T follicular helper cell (primary cell): ENCODE measurements at places on chromosomes 2 and 18.

DNA sequence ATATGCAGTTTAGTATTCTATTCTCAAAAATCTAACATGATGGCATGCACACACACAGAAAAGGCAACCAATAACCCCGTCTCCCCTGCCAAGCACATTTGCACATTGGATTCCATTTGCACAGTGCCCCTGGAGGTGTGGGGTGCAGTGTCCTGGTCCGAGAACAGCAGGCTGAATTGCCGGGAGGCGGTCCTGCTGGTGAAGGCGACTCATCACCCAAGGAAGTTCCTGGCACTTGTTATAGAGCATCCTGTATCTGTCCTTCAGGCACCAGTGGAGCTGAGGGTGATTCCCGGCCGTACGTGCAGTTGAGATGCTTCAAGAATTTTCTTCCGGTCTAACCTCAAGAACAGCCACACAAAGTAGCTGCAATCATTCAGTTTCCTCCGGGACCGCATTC, 73.0 kb upstream of the RAB12 start:
- no peak for DNase-seq

DNA sequence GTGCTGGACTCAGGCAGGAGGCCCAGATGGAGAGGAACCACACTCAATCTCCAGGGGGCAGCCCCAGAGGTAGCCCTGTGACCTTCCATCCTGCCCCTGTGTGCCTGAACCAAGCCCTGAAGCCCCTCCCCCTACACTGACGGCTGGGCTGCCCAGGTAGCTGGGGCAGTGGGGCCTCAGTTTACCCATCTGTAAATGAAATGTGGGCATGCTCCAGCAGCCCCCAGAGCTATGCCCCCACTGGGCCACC, 15.8 kb downstream of the CROCC2 start:
- no peak for DNase-seq

DNA sequence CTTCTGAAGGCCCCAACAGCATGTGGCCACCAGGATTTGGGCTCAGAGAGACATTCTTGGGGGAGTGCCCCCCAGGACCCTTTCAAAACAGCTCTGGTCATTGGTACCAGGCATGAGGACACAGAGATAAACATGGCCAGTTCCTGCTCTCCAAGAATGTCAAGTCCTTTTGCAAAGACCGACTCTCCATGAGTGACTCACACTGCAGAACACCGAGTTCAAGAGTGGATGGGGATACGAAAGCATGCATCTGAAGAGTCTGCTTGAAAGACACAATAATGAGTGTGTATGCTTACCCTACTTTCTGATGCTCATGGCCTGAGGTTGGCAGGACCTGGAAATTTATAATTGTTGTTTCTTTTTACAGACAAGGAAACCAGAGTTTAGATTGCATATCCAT, 450.6 kb downstream of the TSN start:
- no peak for DNase-seq

DNA sequence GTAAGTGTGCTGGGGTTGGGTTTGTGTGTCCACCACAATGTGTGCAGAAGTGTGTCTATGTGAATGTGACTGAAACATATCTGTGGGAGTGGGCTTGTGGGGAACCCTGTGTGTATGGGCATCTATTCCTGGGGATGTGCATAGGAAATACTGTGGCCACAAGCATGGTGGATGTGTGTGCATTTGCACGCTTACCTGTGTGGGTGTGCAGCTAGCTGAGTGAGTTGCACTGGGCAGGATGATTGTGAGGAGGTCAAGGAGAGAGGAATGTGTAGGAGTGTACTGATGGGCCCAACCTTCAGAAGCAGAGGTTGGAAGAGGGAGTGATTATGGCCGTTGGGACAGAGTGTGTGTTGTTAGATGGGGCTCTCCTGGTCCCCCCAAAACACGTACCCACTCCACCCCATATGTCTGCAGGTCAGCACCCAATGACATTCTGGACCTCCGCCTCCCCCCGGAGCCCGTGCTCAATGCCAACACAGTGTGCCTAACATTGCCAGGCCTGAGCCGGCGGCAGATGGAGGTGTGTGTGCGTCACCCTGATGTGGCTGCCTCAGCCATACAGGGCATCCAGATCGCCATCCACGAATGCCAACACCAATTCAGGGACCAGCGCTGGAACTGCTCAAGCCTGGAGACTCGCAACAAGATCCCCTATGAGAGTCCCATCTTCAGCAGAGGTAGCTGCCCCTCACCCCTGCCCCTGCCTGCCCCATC, 1.2 kb downstream of the WNT10A start:
- DNase-seq = no peak

DNA sequence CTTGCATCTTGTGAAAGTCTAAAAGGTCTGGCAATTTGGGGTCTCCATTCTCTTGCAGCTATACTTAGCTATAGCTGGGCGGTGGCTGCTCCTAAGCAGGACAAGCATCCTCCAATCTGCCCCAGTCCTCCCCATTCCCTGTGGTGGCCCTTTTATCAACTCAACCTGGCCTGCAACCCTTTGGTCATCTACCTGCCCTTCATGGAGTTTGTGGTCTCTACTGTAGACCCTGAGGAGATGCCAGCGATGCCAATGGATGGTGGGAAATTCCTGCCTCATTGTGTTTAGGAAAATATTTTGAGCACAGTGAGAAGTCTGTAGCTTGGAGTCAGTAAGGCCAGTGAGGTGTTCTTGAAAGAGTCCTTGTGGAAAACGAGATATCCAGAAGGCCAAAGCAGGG, 143.4 kb downstream of the CAPN13 start:
- no peak for DNase-seq

GRCh38 chr18:63823516-63824219, 48.5 kb downstream of the SERPINB7 start:
- no peak for DNase-seq

- no peak for DNase-seq
Observed at GRCh38 chr2:238136820-238137537, 1.5 kb upstream of the KLHL30 start.

- DNase-seq = no peak
Observed at GRCh38 chr2:191571163-191571769, 106.7 kb upstream of the NABP1 start.

GRCh38 chr2:44952143-44952805, 10.8 kb downstream of the SIX3 start:
- DNase-seq = no peak

- no peak for DNase-seq
Observed at GRCh38 chr2:85064927-85065577, 68.1 kb upstream of the TCF7L1 start.

DNA sequence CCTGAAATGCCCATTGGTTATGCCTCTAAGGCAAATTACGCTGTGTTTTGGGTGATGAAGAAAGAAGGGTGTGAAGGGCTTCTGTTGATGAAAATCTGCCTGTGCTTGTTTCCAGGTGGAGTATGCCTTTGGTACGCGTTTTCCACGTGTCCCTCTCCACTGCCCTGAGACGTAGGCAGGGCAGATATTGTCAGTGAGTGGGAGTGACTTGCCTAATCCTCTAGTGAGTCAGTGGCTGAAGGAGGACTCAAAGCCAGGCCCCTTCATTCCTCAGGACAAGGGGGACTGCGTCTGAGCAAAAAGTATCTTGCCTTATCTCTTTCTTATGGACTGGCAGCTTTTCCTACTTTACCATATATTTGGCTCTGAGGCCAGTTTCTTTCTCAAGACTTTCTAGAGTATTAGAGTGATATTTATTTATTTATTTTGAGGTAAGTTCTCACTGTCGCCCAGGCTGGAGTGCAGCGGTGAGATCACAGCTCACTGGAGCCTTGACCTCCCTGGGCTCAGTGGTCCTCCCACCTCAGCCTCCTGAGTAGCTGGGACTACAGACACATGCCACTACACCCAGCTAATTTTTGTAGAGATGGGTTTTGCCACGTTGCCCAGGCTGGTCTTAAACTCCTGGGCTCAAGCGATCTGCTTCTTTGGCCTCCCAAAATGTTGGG, 10.2 kb downstream of the RALB start:
- DNase-seq = no peak

DNA sequence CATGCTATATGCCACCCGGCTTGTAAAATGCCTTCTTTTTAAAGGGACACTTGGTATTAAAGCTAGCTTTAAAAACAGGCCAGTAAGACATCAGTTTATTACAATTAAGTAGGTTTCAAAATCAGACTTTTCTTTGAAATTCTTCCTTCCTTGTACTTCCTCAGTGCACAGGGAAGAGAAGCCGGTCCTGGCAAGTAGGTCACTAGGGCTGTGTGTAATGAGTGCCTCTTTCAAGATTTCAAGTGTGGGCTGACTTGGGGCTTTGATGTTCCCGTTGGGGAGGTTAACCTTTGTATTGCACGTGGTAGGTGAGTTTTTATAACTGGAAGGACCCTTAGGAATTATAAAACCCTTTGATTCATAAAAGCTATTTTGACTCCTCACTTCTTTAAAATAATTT, 566.4 kb upstream of the ID2 start:
- DNase-seq = no peak

DNA sequence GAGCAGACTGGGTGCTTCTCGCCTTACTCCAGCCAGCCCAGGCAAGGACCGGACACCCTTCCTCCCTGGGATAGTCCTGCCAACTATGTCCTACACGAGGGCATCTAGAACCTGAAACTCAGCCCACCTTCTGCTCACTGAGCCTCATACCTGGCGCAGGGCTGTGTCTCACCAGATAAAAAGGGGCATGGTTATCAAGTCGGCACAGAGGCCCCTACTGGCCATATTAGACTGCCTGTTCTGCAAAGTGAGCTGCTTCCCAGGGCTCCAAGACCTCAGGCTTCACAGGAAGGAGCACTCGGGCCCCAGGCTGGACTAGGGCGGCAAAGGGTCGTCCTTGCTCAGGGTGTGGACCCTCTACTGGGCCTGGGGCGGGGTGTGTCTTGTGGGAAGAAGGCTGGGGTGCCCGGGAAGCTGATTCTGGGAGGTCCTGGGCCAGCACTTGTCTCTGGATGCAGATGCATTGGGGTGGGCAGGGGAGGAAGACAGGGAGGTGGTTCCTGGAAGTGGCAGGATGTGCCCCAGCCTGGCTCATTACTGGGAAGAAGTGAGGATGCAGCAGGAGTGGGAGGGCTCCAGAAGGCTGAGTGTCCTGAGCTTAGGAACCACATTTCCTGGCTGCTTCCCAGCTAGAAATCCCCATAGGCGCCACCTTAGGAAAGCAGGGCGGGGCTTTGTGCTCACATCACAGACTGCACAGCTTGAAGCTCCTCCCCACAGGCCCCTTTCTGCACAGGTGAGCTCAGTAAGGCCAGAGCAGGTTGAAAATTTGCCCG, 19.6 kb downstream of the EHD3 start:
- no peak for DNase-seq

- no peak for DNase-seq
Observed at GRCh38 chr2:197208024-197208423, 102.6 kb downstream of the ANKRD44 start.

- no peak for DNase-seq
Observed at GRCh38 chr18:48815179-48815515, 135.6 kb downstream of the SMAD7 start.

GRCh38 chr2:176826984-176827668, 385.5 kb upstream of the HNRNPA3 start:
- no peak for DNase-seq

- no peak for DNase-seq
Observed at GRCh38 chr18:30970196-30970816, 72.2 kb downstream of the DSC3 start.

DNA sequence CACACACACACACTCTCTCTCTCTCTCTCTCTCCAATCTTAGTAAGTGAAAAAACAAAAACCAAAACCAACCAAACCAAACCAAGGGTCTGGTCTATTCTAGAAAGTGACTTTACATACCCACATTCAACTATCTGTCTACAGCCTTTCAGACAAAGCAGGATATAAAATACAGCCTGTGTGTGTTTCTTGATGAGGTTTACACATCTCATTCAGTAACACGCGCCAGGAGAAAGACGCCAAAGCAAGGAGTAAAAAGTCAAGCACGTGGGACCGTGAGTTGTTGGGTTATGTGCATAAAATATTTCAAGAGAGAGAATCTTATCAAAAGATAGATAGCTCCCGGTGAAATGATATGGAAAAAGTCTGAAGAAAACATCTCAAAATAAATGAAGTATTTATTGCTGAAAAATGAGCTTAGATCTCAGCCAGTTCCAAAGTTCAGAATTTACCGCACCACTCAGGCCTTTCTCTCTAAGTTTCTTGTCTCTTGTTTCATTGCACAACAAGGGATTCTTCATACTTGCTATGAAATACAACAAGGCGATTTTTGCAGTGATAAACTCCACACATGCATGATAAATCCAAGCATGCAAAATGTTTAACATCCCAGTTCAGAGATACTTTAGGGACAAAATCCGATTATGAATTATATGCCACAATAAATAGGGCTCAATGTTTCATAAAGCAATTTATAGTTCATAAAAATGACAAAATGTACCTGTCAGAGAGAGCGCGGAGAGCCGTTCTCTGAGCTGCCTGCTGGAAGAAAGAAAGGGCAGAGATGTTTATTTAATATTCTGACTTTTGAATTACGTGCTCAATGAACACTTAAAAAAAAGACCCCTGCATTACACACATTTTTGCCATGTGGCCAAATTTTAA, 159.3 kb upstream of the REV1 start:
- DNase-seq = no peak

DNA sequence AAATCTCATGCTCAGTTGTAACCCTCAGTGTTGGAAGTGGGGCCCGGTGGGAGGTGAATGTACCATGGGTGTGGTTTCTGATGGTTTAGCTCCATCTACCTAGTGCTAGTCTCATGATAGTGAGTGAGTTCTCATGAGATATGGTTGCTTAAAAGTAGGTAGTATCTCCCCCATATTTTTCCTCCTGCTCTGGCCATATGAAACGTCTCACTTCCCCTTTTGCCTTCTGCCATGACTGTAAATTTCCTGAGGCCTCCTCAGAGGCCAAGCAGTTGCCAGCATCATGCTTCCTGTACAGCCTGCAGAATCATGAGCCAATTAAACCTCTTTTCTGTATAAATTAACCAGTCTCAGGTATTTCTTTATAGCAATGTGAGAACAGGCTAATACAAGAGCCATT, 62.8 kb upstream of the RNF152 start:
- no peak for DNase-seq

DNA sequence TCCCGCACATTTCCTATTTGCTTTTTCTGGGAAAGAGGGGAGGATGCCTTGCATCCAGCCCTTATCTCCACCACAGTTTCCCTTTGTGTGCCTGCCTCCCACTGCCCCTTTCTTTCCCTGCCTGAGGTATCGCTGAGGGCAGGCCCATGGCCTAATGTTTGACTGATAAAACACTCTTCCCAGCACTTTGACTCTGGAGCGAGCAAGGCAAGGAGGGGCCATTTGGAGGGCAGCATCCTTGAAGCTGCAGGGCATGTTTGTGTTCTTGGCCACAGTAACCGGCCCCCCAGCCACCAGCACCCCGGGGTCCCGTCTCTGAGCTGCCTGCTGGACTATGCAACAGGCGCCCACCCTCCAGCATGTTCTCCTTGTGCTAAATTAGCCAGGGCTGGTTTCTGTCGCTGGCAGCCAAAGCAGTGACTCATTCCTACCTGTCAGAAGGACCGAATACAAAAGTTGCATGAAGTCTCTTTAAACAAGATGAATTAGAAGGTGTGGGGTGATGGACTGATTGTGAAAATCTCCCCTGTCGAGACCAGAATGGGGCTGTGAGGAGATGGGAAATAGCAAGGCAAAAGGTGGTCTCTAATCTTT, 50.7 kb downstream of the BCL2L11 start:
- DNase-seq = no peak

- no peak for DNase-seq
Observed at GRCh38 chr2:64485961-64486360, 32.0 kb downstream of the LGALSL start.

GRCh38 chr2:176484838-176485237, 215.6 kb downstream of the MTX2 start:
- DNase-seq = no peak

GRCh38 chr18:58263055-58263957, 219.3 kb downstream of the NEDD4L start:
- no peak for DNase-seq
